Esophagus squamous epithelium (tissue), 5 donors: ENCODE measurements at places on chromosomes 5 and 9. TPM values are rescaled to one million over a fixed set of nuclear protein-coding genes. Genes with fewer than 3 reads are reported as not detected.

The MAMDC2 gene
- total RNA-seq: 1.9 TPM

The SVEP1 gene
- 2.0 TPM for total RNA-seq

The GPX8 gene
- total RNA-seq: 6.4 TPM

The NOXA1 gene
- total RNA-seq: 7.4 TPM

The NFIB gene
- total RNA-seq: 25.9 TPM

The GPR150 gene
- not detected for total RNA-seq

The IL4 gene
- not detected for total RNA-seq

The GABRP gene
- total RNA-seq: 13.5 TPM

The CARD9 gene
- 1.1 TPM for total RNA-seq

The LCN12 gene
- not detected for total RNA-seq

The GALNT10 gene
- total RNA-seq: 3.6 TPM
